ENCODE measurements at places on chromosomes 7 and 10.

DNA sequence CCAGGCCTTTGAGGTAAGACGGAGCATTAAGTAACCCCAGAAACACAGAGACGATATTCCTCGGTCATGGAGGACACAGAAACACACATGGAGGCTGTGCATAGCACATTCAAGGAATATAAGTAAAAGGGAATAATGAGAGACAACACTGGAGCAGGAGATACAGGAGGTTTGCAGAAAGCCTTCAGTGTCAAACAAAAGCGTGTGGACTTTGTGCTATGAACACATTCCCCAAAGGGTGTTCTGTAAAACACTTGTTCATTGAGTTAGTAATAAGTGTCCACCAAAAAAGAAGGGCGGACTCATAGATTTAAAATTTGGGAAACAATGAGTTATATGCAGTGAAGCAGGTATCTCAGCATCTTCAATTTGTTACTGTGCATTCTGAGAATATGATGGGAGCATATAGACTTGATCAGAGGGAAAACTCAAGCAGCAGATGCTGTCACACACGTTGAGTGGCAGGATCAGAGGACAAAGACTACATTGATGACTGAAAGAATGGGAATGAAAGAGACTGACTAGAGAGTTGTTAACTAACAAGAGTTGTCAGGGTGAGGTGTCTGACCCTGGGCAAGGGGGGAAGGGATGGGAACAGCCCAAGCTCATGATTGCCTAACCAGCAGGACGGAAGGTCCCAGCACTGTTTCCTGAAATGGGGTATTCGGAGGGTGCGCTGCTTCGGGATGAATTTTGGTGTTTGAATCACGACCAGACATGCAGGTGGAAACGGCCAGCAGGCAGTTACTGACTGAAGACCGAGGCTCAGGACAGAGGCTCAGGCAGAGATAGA lies 85.2 kb upstream of the VIPR2 start:
- DNase-seq: no peak

GRCh38 chr10:13946209-13946460 lies 359.4 kb downstream of the PRPF18 start:
- no peak for DNase-seq

DNA sequence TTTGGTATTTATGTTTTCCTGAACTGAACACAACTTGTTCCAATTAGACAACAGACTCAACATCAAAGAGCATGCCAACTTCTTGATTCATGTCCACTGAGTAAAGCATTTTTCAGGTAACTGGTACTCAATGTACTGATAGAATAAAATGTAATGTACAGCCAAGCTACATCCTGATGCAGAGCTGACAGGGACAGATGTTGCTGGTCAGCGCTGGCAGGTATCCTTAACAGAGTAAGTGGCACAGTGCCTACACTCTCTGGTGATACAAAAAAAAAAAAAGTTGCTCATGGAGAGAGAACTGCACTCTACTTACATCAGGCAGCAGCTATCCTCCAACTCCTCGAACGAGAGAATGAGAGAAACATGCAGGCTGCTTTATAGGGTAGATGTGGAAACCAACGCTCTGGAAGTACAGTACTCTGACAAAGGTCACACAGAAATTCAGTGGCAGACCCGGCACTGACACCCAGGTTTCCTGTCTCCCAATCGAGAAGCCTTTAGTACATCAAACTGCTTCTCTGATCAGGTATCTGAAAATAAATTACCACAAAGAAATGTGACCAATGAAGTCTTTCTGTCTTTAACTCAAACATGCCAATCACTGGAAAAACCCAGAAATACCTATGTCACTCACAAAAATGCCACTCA lies 4.6 kb downstream of the ITGB1 start:
- no peak for DNase-seq

- DNase-seq: no peak
Observed at GRCh38 chr7:51080622-51081269, 235.9 kb downstream of the COBL start.

DNA sequence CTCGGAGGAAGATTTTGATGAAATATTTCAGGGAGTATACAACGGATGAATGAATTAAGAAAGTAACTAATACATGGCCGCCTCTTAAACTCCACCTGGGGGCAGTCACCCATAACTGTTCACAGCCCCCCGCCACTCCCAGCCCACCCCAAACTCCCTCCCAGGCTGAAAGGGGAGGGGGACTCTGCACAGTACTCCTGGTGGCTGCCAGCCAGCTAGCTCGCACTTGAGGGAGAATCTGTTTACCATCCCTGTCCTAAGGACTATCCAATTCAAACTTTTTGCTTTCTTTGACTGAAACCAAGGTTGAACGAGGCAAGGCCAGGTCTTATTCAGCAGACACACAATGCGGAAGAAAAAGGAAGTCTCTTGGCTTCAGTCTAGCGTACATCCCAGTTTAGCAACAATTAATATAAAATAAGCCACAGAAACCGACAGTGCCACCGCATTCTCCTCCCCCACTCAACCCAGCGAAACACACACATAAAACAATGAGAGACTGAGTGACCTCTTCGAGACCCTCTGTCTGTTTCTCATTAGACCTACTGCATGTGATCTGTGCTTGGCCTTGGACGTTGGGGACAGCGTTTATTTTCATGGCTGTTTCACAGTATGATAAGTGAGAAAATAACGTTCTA lies 219.5 kb downstream of the GLI3 start:
- DNase-seq: no peak
